ENCODE measurements at places on chromosomes 5 and 9.

DNA sequence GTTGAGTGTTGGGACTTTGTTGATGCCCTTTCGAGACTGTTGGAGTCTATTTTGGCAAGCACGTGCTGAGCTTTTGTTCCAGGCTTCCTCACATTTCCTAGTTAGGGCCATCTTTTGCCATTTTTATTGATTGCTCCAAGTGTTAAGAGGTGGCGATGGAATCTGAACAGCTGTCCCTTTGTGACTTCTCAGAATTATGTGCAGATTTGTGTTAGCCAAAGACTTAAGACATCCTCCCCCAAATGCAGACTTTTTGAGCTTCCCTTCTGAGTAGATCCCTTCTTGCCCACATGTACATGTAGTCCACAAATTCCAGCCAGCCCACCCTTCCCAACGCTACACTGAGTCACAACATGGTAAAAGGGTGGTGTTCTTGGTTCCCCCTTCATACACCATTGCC lies 59.2 kb downstream of the SPIN1 start:
- DNase-seq, result no peak

- DNase-seq, result no peak
Observed at GRCh38 chr5:153237671-153238332, 252.7 kb upstream of the GRIA1 start.

DNA sequence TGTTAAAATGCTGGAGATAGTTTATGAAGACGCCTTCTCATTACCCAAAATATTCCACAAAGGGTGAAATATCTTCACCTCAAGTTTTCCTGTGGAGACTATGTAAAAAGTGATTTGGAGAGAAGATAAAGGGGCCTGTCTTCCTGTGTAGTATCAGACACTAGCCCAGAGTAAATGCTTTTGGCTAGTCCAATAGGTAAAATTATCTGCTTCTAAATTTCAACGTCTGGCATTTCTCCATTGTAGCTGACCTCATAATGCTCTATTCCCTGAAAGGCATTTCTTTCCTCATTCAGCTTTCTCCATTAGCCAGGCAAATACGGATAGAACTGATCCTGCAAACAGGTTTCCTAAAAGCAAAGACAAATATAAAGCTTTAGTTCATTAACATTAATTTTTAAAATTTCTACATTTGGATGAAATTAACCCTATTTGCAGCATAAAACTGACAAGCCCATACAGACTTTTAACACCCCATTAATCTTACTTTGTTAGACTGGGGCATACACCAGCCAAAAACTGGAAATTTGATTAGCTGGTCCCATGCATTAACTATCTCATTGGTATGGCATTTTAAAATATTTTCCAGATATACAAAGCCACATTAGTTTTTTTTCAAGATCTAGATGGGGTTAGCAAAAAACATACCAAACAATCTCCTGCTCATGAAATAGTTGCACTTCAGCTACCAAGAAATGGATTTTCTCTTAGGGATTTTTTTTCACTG lies 548.8 kb downstream of the EFNA5 start:
- DNase-seq, result no peak

- DNase-seq, result no peak
Observed at GRCh38 chr9:127574072-127574993, 37.7 kb upstream of the STXBP1 start.

DNA sequence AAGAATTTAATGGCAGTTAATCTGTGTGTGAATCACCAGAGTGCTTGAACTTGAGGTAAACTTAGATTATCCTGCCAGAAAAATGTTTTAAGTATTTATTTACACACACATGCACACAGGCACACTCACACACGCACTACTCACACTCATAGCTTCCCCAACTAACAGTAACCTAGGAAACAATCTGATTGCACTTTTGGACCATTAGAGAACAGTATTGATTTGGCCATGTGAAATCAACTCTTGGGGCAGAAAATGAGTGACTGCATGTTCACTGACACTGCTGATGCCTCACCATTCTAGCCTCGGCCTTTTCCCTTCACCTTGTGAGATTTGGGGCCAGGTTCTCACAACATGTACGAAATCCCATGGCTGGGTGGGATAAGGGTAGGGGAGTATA lies 64.1 kb downstream of the SLC1A3 start:
- DNase-seq, result no peak

DNA sequence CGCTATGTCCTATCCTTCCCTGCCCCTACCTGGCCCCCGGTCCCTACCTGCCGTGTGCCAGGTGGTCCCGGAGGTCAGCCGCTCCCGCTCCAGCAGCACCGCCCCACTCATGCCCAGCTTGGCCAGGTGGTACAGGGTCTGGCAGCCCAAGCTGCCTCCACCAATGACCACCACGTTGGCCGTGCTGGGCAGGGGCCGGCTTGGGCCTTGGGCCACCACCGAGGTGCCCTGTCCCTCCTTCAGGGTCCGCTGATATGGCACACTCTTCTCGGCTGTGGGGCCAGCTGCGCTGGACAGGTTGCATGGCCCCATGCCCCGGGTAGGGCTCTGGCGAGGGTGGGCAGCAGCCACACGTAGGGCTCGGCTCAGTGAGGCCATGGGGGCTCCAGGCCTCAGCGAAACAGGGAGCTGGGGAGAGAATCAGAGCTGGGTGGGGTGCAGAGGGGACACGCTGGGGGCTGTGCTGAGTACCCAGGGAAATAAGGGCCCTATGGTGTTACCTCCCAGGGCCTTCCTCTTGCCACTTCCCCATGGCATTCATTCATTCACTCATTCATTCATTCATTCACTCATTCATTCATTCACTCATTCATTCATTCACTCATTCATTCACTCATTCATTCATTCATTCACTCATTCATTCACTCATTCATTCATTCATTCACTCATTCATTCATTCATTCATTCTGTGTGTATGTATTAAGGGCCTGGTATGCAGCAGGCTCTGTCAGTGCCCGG lies 4.2 kb downstream of the SARDH start:
- no peak for DNase-seq

DNA sequence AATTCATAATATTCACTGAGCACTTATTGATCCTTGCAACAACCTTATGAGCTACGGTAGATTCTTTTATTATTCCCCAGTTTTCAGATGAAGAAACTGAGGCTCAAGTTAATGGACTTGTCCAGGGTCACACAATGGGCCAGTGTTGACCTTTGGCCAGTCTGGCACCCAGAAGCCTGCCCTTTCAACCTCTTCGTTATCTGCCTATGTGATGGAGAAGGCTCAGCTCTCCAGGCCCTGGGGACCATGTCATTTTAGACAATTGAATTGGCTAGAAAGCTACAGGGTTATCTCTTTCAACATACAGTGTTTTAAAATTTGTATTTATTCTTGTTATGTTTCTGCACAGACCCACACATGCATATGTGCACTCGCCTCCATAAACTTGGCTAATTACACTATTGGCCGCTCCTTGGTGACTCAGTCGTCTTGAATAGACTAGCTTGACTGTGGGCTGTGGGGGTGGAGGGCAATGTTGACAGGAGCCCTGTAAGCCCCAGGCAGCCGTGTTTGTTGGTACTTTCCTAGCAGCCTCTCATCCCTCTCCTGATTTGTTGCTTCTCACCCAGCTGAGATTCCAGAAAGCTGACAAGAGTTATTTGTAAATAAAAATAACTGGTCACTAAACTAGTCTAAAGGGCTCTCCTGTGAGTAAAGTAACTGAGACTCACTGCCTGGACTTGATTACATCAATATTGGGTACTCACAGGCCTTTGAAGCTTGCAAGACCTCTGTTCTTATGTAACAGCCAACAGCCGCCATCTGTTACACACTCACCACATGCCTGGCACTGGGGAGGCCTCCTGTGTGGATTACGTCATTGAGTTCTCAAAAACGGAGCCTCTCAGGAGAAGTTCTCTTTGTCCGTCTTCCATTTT lies 8.5 kb upstream of the ANGPTL2 start:
- no peak for DNase-seq

DNA sequence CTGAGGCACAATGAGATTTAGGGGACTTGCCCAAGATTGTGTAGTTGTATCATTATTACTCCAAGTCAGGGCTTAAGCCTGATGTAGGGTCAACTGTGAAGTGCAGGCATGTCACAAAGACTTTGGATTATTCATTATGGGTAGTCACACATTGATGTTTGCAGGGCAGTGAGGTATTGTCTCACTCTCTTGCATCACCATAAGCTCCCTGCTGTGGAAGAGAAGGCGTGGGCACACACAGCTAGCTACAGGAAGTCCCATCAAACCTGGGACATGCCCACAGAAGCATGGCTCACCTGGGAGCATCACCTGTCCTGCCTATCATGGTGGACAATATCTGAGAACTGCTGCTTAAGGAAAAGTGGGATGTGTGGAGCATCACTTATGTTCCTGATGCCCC lies 42.1 kb downstream of the TMOD1 start:
- no peak for DNase-seq

- DNase-seq, result no peak
Observed at GRCh38 chr9:72460342-72461312, 60.8 kb upstream of the TMC1 start.

DNA sequence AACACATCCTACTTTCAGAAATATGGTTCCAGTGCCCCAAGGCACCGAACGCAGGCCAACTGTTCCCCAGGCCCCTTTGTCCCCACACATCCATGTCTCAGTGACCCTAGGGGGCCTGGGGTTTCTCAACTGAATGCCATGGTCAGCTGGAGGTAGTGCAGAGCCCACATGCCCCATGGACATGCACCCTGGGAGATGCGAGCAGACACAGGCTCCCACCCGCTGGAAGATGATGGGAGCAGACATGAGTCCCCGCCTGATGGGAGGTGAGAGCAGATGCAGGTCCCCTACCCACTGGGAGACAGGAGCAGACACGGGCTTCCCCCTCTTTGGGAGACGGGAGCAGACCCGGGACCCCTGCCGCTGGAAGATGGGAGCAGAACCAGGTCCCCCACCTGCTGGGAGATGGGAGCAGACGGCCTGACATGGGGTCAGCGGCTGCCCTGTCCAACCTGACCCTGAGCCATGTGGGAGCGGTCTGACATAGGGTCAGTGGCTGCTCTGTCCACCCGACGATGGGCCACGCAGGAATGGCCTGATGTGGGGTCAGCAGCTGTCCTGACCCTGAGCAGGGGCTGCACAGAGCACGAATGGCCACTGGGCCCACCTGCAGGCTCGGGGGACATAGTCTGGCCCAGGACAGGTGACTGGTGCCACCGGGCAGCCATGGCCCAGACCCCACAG lies 18.4 kb downstream of the ZDHHC11B start:
- DNase-seq, result no peak

DNA sequence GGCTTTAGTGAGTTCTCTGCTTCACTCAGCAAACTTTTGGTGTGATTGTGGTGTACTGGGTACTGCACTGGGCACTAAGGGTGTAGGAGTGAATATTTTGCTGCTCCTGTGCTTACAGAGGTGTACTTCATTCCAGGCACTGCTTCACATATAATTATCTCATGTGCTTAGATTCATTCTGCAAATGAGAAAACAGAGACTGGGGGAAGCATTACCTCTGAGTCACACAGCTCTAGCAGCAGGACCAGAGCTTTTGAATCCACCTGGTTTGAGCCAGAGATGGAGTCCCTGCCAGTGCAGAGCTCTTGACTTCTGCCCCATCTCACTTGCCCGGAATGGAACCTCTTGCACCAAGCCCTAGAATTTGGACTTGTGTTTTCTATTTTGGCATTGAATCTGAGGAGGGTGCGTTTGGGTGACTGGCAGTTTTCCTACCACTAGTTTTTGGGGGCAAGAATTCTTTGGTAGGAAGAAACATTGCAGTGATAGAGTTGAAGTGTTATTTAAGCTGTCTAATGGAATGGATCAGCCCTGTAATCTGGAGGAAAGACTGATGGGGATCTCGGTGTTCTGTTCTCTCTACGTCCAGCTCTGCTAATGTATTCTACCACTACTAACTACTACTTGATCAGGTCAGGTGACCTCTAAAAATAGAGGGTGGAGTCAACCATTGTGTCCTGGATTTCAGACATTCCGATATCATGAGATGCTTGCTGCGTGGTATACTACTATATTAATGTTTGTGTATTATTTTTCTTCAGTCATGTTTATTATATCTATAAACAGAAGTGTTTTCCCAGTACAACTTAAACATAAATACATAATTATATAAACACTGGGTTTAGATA lies 2.5 kb downstream of the ARHGAP26 start:
- no peak for DNase-seq

DNA sequence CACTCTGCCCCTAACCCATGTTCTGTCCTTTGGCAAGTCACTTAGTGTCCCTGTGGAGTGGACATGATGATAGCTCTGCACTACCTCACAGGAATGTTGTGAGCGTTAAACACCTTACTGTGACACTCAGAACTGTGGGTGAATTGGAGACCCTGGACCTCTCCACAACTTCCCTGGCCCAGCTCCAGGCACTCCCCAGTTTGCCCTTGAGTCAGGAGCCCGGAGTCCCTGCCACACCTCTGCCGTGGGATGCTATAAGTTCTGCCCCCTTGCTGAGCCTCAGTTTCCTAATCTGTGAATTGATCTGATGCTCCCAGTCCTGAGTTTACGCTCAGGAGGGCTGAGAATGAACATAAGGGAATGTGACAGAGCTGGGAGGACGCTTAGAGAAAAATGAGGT lies 34.4 kb downstream of the GSN start:
- no peak for DNase-seq

DNA sequence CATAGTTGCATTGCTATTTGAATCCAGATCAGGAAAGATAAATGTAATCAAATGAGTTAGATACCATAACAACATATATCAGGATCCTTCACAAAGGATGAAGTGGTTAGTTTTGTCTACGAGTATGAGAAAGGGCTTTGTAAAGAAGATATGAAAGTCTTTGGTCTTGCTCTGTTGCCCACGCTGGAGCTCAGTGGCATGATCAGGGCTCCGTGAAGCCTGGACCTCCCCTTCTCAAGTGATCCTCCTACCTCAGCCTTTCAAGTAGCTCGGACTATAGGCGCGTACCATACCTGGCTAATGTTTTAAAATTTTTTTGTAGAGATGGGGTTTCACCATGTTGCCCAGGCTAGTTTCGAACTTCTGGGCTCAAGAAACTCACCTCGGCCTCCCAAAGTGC lies 1.8 kb downstream of the SMC5 start:
- no peak for DNase-seq
